AG20443 (cell line): ENCODE measurements at places on chromosomes 16 and 17.

DNA sequence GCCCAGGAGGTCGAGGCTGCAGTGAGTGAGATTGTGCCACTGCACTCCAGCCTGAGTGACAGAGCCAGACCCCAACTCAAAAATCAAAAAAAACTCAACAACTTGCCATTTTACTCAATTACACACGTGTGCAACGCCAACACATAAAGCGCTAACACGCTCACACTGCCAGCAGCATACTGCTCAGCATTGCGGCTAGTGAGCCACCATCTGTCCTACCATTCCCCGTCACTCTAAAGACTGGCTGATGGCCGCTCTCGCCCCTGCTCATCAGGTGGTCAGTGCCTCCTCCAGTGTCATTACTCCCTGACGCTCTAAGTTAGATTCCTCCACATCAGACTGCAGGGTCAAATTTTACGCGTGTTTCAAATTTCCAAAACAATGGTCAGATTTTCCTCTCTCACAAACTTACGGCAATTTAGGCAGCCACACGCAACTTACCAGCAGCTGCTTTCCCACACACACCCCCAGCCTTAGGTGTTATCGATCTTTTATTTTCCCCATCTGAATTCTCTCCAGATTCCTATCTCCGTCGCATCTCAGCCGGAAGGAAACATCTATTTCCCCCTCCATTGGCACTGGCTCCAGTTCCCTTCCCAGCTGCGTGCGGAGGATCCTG is 240.8 kb downstream of the C16orf95 start:
- no peak for DNase-seq

DNA sequence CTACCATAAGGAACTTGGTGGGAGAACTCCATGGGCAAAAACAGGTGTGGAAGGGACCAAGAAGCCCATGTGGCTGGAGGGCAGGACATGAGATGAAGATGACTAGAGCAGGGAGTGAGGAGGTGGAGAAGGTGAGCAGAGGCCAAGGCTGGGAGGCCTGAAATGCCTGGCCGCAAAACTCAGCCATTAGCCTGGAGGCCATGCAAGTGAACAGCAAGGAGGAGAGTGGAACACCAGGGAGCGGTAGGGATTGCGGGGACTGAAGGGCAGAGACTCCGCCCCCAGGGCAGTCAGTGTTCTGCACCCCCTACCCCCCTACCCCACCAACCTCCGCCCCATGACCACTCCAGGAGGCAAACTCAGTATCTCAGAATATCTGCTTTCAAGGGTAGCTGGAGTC is 17.0 kb downstream of the BCL7C start:
- peak; percentile 29 for DNase-seq

DNA sequence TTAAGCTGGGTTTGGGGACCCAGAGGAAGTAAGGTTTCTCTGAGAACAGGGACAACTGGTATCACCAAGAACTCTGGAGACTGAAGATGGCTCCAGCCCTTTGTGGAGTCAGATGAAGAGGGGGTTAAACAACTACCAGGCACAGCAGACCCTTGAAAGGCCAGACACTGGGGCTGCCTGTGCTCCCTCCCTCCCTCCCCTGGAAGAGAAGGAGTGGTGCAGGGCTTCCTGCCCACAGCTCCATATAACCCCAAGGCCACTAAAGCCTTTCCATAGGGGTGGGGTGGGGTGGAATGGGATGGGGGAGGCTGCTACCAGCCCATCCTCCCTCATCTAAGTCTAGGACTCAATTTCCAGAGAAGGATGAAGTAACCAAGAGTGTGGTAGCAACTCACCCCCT is 66.7 kb downstream of the CCDC182 start:
- DNase-seq, result no peak

DNA sequence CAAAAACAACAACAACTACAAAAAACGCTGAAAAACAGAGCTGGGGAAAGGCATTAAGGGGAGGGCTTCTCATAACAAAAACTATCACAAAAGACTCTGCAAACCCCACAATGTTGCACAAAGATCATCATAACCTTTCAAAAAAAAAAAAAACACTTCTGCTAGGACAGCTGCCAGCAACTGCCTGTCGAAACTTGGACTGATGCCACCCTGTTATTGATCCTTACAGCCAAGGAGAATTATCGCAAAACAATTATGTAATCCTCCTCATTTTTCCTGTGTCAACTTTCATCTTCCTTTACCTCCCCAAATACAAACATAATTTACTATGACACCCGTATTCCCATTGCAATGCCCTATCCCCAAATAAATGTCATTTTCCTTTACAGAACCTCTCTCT is 9.3 kb downstream of the CCDC40 start:
- no peak for DNase-seq

- no peak for DNase-seq
Measured at GRCh38 chr17:44541884-44542581, 15.3 kb upstream of the FZD2 start.

DNA sequence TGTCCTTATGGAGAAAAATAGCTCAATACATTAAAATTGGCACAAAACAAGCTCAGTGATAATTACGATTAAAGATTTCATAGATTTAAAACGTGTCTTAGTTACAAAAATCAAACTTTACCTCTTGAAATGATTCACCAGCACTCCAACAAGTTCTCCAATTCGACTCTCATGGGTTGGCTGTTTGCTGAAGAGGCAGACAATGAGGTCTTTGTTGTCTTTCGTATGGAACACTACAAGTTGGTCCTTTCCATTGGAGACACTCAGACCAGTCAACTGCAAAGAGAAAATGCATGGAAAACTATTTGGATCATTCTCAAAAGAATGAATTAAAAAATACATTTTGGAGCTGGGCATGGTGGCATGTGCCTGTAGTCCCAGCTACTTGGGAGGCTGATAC is 118.2 kb downstream of the CDK5R1 start:
- DNase-seq, result no peak

DNA sequence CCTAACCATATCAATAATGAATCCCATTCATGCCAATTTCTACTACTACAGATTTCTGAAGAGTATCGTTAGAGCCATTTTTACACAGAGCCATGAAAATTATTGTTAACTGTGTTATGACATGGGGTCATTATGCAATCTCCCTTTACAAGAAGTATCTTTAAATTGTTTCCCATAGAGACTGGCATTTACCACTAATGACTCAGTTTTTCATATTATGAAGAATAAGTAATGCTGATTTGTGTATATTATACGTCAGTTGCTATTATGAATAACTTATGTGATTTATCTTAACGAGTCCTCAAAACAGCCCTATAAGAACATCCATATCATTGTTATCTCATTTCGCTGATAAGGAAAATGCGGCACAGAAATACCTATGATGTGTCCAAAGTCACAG is 173.8 kb downstream of the KCNJ2 start:
- DNase-seq, result no peak

GRCh38 chr17:12107905-12108304 is 87.2 kb downstream of the MAP2K4 start:
- DNase-seq, result peak; percentile 17

DNA sequence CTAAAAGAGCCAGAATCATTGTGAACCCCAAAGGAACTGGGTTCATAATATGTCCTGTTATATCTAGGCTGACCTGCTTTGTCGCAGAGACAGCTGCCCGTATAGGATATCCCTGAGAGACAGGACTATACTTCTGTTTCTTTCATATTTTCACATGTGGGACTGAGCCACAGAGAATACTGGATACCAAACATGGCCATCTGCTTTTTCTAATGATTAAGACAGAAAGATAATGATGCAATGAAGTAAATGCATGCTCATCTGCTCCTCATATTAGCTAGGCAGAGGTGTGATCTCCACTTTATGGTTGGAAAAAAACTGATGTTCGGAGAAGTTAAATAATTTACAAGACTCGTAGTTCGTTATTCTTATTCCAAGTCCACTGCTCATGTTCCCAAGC is 160.4 kb downstream of the AATF start:
- no peak for DNase-seq

GRCh38 chr17:70716551-70716950 is 547.2 kb downstream of the KCNJ2 start:
- DNase-seq, result no peak

- no peak for DNase-seq
Measured at GRCh38 chr17:76050538-76051467, 21.5 kb downstream of the SRP68 start.

- DNase-seq, result no peak
Measured at GRCh38 chr17:22203208-22203715, 510.9 kb downstream of the KCNJ18 start.

GRCh38 chr16:56119133-56119532 is 72.2 kb upstream of the GNAO1 start:
- no peak for DNase-seq

DNA sequence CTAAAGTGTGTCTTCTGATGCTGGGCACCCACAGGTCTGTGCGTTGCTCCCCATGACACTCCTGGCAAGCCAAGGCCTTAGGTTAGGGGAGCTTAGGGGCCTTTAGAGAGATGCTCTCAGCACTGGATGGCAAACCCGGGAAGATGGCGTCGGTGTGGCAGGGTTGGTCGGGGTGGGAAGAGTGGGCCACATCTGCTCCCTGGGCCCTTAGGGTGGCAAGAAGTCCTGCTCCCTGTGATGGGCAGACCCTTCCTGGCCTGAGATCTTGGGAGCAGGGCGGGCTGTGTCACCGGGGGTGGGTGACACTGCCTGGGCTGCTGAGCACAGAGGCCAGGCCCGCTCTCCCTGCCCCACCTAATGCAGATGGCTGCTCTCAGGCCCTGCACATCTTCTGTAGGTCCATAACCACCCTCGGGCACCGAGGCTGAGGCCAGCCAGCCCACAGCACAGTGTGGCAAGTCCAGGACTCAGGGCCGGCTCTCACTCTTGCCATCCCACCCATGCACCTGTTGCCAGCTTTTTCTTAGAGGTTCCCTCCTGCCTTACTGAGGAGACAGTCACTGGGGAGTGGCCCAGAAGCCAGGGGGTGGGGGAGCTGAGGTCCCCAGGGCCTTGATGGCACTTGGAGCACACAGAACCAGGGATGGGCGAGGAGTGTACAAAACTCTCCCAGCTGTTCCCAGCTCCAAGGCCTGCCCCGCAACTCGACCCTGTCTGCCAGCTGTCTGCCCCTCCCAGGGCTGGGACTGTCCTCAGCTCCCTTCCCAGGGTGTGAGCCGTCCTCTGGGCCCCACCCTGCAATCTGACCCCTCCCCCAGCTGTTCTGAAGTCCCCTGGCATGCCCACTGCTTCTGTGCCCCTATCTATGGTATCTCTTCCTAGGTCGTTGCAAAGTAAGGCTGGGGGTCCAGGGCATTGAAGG is 4.4 kb upstream of the MTSS2 start:
- no peak for DNase-seq

GRCh38 chr16:87033021-87033471 is 284.1 kb downstream of the C16orf95 start:
- DNase-seq, result no peak

DNA sequence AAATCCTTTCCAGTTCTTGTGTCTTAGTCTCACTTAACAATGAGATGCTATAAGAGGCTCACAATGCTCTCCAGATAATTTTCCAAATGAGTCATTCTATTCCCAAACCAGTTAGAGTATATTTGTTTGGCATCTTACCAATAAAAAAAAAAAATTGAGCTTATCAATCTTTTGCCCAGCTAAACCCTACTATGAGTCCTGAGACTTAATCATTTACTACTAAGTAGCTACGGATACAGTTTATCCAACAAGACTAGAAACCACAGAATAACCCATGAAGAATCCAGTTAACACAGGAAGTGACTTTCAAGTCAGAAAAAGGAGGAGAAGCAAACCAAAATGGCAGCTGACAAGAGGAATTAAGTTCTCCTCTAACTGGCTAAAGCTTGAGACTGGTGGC is 330.3 kb upstream of the XYLT1 start:
- no peak for DNase-seq

DNA sequence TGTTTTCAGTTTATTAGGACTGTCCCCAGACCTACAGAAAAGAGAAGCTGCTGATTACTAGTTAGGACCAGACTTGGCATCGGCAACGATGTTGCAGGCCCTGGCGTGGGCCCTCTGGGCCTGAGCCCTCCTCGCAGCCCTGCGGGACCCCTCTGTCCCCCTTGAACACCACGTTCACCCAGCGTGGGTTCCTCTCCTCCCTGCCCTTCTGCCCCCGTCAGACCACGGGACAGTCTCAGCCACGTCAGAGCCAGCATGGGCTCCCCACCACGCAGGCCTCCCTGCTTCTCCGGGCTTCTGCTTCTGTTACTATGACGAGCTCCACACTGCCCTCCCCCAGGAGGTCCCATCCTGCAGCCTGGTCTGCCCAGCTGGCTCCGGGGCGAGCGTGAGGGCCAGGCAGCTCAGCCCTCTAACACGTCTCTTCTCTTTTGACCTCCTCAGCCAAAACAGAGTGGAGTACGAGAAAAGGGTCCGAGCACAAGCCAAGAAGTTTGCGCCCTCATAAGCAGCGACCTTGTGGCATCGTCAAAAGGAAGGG is 9.1 kb upstream of the BAIAP3 start:
- no peak for DNase-seq

DNA sequence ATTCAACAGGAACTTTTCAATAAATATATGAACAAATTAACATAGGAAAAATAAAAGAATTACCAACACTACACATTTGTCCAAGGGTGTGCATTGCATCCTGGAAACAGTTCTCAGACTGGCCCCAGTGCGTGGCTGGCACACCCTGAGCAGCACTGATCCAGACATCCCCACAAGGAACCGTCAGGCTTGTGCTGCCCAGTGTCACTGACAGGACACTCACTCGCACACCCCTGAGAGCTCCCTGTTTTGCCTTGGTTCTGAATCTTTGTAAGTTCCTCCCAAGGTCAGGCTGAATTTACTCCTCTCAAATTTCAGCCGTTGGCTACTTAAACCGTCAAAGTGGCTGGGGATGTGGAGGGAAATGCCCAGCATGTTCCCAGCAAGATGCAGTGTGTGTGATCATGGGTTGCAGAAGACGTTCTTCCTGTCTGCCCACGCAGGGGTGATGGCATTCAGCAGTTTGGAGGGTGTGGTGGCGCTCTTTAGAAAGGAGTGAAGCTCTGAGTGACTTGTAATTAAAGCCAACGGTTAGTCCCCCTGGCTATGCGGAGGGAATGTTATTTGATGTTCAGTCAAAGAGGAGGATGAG is 1.7 kb downstream of the MT2A start:
- peak; percentile 56 for DNase-seq

GRCh38 chr16:78211946-78212345 is 112.5 kb downstream of the WWOX start:
- DNase-seq, result no peak

DNA sequence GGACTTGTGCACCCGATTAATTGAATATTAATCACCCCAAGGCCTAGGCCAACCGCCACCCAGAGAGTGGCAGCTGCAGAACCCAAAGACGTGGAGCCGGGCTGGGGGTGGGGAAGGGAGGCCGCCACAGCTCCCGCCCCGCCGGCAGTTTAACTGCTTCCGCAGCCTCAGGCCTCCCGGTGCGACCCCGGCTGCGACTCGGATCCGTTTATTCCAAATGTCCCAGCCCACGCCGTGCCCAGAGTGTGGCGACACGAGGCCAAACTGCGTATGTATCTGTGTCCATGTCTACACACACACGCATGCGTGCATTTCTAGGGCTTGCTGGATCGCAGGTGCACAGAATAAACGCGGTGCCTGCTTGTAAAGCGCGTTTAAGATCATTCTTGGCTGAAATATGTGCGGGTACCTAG is 802 bp upstream of the TOB1 start:
- peak; percentile 43 for DNase-seq

- DNase-seq, result peak; percentile 31
Measured at GRCh38 chr16:3401719-3402397, 843 bp downstream of the ZNF174 start.

GRCh38 chr16:73196670-73197069 is 148.7 kb upstream of the ZFHX3 start:
- DNase-seq, result peak; percentile 70
